ENCODE measurements at places on chromosomes 5 and 9.

GRCh38 chr5:103216137-103216536, 42.4 kb upstream of the MACIR start:
- DNase-seq = no peak

DNA sequence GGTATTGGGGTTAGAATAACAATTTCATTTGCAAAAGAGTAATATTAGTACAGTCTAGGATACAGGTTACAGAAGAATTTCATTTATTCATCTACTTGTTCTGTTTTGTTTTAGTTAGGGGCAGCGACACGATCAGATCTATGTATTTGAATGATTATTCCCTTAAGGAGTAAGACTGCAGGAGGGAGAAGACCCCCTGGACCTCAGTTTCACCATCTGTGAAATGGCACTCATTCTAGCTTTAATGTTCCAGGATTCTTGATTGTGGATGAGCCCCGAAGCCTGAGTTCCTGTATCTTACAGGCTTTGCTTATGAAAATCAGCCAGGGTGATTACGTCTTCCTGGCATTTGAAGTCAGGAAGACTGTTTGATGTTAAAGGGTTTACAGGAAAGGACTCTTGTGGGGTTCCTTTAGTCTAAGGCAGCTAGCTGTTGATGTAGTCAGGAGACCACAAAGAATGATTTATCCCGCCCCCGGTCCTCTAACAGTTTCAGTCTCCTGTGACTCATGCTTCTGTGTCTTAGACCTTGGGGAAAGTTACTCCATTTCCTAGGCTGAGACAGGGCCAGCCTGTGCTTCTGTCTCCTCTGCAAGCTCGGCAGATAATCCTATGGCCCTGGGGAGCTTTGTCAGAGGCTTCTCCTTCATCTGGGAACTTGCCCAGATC, 11.5 kb downstream of the SMIM3 start:
- no peak for DNase-seq

DNA sequence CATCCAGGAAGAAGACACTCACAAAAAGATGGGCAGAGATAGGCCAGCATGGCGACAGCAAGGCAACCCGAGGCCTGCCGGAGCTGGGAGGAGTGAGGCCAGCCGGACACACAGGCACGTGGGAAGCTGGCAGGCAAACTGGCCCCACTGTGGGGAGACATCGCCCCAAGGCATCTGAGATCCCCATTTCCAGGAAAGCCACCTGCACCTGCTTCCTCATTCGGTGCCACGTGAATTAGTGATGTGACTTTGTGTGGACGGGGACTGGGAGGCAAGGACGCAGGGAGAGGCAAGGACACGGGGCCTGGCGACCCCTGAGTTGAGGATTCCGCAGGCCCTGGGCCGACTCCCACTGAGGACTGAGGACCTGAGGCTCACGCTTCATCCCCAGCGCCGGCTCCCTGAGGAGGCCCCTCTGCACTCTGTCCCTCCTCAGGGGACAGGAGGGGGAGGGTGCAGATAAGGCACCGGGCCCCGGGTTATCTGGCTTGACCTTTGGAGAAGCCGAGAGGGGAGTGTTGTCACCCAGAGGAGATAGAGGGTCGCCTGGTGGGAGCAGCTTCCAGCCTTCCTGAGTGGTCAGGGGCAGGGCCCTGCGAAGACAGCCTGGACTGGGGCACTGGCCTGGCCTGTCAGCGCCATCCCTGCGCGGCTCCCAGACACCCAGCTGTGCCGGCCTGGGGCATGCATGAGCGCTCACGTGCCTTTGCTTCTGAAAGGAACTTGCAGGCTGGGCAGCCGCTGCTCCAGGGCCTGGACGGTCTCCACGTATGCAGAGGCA, 39.7 kb downstream of the NDUFS6 start:
- DNase-seq = no peak

DNA sequence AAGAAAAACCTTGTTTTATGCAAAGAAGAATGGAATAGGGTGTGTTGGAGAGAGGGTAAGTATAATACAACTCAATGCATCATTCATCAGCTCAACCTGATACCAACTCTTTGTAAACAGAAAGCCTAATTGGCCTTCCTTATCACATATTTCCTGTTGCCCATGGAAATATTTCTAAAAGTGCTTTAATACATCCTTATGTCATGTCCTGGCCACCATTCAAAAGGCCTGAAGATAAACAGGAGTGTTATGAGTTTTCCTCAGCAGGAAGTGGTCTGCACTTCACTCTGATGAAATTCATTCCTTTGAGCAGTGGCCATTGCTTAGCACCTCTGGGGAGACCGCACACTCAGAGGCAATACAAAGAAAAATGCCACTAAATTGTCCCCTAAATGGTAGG, 511.2 kb downstream of the SEMA5A start:
- no peak for DNase-seq

- no peak for DNase-seq
These were observed 26.7 kb upstream of the EPB41L4A start for GRCh38 chr5:112445626-112446350.

DNA sequence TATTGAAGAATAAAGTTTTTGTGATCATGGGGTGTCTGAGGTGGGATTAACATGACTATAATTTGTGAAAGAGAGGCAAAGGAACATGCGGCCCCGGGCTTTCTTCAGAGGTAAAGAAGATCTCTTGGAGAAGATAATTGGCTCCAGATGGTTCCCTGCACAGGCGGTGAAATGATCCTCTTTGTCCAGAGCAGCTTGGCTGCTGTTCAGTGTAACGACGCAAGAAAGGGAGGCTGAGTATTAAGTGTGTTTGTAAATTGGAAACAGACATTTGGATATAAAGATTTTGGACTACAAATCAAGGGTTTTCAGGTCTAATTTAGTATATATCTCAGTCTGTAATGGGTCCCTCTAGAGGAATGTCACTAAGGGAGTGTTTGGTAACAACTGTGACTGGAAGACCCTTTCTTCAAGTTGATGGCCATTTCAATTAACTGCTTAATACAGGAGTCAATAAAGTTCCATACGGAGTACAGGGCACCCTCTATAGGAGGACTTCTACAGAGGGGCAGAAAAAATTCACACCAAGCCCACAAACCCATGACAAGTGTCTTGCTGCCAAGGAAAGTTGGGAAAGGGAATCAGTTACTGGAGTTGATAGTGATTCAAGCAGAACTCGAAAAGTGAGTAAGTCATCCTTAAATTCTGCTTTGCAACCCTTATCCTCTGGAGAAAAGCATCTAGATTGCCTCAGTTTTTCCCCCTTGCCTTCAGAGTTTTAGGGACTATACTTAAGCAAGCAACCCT, 4.1 kb downstream of the EQTN start:
- DNase-seq = no peak

- no peak for DNase-seq
These were observed 85.6 kb downstream of the MACROH2A1 start for GRCh38 chr5:135313405-135313804.

DNA sequence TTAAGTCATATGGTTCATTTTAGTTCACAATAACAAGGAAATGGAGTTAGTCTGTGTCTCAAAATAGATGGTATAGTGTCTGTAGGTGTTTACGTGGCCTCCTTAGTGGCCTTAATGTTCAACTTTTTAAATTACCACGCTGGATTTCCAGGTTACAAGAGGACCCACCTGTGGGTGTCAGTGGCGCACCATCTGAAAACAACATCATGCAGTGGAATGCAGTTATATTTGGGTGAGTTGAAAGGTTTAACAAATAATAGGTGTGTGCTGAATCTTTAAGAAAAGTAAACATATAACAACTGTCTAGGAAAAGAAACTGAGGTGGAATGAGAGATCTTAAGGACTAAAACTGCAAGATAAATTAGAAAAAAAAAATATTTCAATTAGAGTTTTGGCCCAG, 2.9 kb downstream of the UBE2B start:
- DNase-seq = no peak

DNA sequence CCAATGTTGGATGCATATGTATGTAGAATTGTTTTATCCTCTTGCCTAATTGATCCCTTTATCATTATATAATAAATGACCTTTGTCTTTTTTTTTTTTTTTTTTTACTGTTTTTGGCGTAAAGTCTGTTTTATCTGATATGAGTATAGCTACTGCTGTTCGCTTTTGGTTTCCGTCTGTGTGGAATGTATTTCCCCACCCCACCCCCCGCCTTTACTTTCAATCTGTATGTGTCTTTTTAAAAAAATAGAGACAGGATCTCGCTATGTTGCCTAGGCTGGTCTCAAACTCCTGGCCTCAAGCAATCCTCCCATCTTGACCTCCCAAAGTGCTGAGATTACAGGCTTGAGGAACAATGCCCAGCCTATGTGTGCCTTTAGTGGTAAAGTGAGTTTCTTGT, 11.3 kb downstream of the AHRR start:
- no peak for DNase-seq

- DNase-seq = no peak
These were observed 7.6 kb upstream of the ANKRD34B start for GRCh38 chr5:80577707-80578106.

DNA sequence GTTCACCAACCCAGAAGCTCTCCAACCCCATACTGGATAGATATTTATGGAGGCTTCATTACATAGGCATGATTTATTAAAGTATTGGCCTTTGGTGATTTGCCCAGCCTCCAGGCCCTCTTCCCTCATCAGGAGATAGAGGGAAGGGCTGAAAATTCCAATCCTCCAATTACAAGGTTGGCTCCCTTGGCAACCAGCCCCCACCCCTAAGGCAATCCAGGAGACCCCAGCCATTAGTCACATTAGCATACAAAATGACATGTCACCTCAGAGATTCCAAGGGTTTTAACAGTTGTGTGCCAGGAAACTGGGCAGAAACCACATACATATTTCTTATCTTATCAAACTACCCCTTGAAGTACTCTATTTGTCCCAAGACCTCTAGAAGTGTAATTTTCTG, 210.0 kb downstream of the HINT1 start:
- DNase-seq = no peak

- DNase-seq = no peak
These were observed 839.9 kb downstream of the MAT2B start for GRCh38 chr5:164345173-164345849.

DNA sequence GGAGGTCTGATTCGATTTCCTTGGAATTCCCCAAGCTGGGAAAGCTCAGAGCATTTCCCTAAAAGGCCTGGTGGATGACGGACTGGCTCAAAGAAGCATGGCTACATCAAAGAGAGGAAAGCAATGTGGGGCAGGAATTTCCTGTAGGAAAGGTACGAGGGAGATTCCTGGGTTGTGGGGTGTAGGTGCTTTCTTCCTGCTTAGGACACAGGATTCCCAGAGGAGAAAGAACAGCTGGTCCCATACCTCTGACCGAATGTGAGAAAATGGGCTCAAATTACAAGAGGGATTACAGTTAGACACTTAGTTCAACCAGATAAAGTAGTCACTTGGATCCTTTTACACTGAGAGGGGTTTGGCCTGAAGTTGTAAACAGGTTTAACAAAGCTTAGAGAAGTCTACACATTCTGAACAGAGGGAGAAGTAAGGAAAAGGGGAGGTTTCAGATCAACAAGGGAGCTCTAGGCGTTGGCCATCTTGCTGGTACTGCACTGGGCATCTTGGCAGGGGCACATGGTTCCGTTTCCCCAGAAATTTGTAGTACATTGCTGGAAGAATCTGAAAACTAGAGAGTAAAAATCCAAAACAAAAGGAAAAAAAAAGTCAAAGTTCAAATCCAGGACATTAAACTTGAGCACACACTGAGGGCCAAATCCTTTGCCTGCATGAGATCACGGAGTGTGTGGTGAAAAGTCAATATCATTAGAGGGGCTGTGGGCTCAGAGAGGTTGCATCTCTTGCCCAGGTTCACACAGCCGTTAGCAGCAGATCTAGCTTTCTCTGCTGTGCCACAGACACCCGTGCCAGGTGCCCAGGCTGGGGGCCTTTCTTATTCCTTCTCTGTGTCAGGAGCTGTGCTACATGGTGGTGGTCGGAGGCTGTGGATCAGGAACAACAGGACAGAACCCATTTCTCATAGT, 171.3 kb downstream of the RGS3 start:
- DNase-seq = peak; percentile 41

DNA sequence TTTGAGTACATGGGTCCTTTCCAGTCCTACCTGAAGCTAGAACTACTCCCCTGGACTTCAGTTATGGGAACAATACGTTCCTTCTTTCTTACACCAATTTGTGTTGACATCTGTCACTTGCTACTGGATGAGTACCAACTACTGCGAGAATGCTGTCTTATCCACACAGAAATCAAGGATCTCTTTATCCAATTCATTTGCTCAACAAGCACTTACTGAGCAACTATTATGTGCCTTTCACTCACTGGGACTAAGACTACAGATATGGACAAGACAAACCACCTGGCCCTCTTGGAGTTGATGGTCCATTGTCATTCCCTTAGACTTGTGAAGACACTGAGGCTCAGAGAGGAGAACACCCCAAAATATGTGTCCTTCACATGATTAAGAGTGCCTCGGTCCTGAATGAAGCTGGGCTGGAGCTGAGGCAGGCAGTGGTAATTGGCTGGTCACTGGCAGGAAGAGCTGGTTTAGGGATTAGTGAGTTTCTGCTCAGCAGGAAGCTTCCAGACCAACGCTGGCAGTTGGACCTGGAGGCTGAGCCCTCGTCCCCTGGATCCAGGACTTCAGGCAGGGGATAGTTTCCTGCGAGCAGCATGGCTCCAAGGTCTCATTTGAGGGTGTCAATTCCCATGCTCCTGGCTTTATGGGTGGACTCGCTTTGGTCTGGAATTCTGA, 8.4 kb upstream of the ARSI start:
- no peak for DNase-seq

DNA sequence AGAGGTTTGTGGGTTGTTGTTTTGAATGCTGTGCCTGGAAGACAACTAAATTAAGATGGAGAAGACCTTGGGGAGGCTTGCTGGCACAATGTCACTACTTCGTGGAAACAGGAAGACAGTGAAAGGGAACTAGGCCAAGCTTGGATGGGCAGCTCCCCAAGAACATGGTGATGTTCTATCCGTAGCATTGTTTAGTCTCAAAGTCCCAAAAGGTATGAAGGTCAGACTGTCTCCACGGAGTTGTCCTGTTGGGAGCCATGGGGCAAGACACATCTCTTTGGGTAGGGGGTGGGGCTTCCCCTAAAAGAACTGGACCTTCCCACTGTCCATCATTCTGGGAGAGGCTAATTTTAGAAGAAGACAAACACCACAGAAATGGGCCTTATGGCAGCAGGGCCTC, 140.5 kb downstream of the ENTREP1 start:
- DNase-seq = no peak

DNA sequence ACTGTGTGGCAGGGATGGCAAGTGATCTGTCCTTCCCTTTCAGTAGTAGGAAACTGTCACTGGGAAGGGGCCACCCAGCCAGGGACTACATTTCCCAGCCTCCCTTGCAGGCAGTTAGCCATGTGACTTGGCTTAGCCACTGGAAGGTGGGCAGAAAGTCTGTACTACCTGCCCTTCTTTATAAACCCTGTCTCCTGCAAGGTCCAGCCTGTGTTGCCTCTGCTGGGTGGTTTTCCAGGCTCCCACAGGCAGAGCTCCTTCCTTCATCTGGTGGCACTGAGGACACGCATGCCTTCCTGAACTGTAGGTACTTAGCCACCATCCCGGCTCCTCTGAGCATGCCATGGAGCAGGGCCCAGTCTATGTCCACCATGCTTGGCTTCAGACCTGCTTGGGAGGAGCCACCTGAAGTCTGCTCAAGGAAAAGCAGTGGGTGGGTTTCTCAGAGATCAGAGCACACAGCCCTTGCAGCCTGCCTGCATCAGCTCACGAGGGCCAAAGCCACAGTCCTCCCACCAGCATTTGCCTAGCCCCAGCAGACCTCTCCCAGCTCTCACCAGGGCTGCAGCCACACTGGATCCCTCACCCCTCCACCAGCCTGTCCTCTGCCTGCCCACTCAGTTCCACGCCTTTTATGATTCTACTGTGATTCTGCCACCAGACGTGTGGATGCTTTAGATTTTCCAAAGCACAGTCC, 16.7 kb upstream of the SLC25A51 start:
- DNase-seq = no peak

GRCh38 chr5:104512063-104512825, 949.7 kb upstream of the NUDT12 start:
- DNase-seq = no peak
